Osteocyte (in vitro differentiated cells): ENCODE measurements at places on chromosomes 13 and 19. TPM values are rescaled to one million over a fixed set of nuclear protein-coding genes. Genes with fewer than 3 reads are reported as not detected.

GRCh38 chr13:114110091-114110829, 22.2 kb downstream of the RASA3 start:
- no peak for DNase-seq

Gene ERICH4
- total RNA-seq, result not detected in 2 replicates

- peak; percentile 48 for DNase-seq
These were observed 76.9 kb downstream of the COL4A1 start for GRCh38 chr13:110229905-110230563.

Gene MYH14
- not detected in 2 replicates for total RNA-seq

- peak; percentile 98 for DNase-seq
These were observed 12.6 kb upstream of the ZNF414 start for GRCh38 chr19:8526345-8527091.

- no peak for DNase-seq
These were observed 7.7 kb downstream of the ATP4B start for GRCh38 chr13:113650275-113650674.

- DNase-seq, result no peak
These were observed at the start of gene ACP7 for GRCh38 chr19:39083983-39084731. TSS of gene ACP7 (plus strand) at chr19:39084368. CDS start at chr19:39085270, 902 bp downstream.

Gene NLRP11
- not detected in 2 replicates for total RNA-seq
